ENCODE measurements at places on chromosomes 7 and 10.

DNA sequence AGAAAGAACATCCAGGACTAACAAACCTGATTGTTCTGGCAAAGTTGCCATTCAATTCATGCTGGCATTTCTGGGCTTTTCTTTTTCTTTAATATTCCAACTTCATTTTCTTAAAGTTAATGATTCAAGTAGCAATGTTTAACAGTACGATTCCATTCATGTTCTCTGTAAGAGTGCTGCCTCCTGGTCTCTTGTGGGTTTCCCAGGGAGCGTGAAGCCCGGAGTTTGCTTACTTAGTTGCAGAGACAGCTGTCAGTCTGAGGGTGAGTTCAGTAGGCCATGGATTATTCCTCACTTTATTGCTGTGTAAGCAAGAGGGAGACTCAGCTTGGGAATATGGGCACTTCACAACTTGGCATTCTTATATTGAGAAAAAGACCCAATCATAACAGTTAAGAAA, 142.2 kb downstream of the TWIST1 start:
- no peak for DNase-seq

DNA sequence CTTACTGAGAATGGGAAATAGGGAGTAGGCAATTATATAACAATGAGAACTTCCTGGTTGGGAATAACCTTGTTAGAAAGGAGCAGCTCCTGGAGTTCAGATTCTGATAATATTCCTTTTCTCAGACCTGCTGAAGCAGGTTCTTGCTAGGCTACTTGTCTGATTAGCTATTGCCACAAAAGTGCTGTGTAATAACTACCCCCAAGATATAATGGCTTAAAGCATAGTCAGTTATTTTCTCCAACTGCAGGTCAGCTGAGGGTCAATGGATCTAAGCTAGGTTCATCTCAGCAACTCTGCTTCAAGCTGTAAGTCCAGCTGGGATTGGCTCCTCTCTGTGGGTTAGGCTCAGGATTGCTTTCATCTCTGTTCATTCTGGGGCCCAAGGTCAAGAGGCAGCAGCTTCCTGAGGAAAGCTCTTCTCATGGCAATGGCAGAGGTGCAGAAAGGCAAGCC, 9.4 kb upstream of the CNOT4 start:
- no peak for DNase-seq

GRCh38 chr7:138849701-138850100, 51.7 kb upstream of the ATP6V0A4 start:
- DNase-seq, result no peak

GRCh38 chr7:37224746-37225145, 223.9 kb downstream of the ELMO1 start:
- no peak for DNase-seq

DNA sequence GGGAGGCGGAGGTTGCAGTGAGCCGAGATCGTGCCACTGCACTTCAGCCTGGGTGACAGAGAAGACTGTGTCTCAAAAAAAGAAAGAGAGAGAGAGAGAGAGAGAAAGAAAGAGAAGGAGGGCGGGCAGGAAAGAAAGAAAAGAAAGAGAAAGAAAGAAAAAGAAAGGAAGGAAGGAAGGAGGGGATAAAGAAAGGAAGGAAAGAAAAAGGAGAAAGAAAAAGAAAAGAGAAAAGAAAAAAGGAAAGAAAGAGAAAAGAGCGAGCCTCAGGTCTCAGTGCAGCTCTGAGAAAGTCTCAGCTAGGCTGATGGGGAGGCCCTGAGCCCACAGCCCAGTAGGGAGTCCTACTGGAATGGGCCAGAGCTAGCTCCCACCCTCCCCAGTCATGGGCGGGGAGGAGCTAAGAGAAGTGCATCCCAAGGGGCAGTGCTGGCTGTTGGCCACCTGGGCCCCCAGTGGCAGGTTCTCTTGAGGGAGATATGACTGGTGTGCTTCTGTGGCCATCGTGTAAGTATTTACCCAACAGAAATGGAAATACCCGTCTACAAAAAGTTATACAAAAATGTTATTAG, 69.3 kb downstream of the ABRAXAS2 start:
- DNase-seq, result no peak

DNA sequence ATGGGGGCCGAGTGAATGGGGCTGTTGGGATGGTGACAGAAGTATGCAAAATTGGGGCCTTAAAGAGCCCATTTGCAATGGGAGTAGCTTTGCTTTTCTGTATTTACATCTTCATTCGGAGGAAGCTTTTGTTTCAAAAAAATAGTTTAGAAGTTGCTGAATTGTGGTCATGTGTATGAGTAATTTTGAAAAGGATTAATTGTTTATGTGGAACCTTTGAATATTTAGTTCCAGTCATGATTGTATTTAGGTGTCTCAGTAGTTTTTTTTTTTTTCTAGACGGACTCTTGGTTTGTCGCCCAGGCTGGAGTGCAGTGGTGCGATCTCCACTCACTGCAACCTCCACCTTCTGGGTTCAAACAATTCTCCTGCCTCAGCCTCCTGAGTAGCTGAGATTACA, 37.2 kb downstream of the RBM33 start:
- no peak for DNase-seq

GRCh38 chr7:11274074-11274473, 300.4 kb downstream of the PHF14 start:
- DNase-seq, result no peak

GRCh38 chr10:90319188-90319914, 538.5 kb downstream of the HTR7 start:
- no peak for DNase-seq

DNA sequence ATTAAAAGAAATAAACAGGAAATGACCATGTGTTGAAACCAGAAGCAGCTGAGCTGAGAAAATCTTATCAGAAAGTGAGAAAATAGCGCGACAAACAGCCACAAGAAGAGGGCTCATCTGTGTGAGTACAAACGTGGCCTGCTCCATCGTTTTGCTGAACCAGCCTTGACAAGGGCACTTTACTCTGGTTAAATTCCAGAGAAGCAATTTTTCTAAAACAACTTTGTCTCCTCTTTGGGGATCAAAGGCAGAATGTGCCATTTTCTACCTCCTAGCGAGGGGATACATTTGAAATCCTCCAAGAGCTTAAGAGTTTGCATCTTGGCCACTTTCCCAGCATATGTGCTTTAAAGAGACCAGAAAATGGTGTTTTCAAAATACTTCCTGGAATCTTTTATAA, 51.3 kb upstream of the VIPR2 start:
- DNase-seq, result no peak

DNA sequence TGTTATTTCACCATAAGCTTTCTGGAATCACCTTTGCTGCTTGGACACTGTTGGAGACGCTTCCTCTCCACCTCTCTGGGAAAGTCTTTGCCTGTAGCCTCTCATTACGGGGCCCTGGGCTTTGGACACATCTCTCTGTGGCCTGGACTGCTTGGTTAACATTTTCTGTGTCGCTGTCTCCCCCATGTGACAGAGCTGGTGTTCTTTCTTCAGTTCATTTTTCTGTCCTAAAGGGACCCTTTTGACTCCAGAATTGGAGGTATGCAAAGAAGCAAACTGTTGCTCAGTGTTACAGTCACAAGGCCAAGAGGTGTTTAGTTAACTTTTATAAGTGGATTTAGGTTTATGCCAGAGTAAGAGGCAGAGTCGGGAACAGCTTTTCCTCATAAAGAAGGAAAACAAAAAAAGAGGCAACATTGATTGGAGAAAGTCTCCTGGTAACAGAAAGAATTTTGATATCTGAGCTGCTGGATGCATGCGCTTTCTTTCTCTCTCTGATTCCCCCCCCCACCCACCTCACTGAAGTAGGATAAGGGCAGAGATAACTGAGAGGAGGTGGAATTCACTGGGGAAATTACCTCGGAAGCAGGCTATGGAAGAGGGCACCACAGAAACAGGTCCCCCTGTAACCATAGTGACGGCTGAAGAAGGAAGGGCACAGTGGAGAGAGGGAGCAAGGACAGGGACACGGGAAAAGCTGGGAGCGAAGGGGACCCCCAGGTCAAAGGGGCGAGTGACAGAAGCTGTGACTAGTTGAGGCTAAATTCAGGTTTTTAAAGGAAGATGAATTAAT, 57.8 kb downstream of the LGI1 start:
- no peak for DNase-seq

- no peak for DNase-seq
Measured at GRCh38 chr7:114864278-114864677, 57.6 kb upstream of the MDFIC start.
